ENCODE measurements at places on chromosomes 5 and 9.

- no peak for DNase-seq
These were observed 620.1 kb downstream of the TLE1 start for GRCh38 chr9:81069038-81069795.

DNA sequence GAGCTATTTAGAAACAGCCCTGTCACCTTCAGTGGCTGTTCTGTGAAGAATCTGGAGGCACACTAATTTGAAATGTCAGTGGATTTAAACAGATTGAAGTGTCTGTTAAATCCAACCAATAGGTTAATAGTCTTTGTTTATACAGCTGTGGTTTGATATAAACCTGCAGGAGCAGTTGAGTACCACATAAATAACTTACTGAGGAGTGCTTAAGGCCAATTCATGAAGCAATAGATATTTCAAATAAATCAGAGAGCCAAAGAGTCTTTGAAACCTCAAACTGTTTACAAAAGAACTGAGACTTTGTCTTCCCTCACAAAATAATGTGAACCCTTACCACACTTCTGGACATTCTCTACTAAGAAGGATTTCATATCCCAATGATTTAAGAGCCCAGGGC lies 111.9 kb downstream of the FEM1C start:
- no peak for DNase-seq

GRCh38 chr5:44257653-44258365 lies 131.4 kb downstream of the FGF10 start:
- no peak for DNase-seq

GRCh38 chr5:66134407-66134861 lies 9.7 kb upstream of the SREK1 start:
- no peak for DNase-seq

DNA sequence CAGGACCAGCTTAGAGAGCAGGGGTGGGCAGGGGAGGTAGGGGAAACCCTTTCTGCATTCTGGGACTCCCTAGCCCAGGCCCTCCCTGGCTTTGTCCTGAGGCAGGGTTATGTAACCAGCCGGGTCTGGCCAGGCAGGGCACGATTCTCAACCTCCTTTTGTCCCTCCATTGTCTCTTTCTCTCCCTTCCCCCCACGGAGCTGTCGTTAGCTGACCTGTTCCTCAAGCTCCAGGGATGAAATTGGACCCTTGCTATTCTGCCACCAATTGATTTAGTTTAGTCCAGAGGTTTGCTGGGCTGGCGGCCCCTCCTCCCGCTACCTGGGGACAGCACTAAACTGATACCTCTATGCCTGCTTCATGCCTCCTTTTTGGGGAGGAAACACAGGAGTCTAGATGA lies 9.4 kb upstream of the NDST1 start:
- no peak for DNase-seq

- DNase-seq = peak; percentile 55
These were observed 21.3 kb downstream of the CCDC69 start for GRCh38 chr5:151202381-151203139.

DNA sequence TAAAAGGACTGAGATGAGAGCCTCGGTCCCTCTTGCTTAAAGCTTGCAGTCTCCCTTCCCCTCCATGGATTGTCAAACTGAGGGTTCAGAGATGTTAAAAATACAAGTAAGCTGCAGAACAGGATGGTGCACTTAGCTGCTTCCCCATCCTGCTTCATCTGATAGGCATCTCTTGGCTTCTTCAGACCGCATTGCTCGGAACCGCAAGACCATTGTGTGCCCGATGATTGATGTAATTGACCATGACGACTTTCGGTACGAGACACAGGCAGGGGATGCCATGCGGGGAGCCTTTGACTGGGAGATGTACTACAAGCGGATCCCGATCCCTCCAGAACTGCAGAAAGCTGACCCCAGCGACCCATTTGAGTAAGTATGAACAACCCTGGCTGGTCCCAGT lies 65.5 kb upstream of the SAP30L start:
- no peak for DNase-seq

DNA sequence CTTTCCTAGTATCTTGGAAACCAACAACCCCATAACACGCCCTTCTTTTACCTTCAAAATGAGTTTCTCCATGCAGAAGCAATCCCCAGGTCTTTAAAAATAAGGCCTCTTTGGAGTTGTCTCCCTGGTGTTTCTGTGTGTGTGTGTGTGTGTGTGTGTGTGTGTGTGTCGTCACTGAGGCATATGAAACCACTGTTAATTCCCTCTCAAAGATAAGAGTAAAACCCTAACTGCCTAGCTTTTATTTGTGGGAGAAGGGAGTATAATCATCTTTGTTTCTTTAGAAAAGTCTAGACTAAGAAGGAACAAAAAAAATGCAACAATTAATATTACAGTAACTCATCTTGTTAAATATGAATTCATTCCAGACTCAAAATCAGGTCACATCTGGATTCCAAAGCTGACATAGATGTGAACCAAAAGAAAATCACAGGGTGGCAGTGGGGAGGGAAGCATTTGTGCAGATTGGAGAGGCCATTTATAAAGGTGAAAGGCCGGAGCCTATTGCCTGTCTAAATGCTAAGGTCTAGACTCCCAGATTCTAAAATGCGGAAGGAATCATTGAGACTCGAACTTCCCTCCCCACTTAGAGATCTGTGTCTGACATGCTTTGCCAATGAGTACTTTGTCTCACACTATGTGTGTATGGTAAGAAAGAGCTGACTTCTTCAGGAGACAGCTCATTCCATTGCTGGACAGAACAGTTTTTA lies 91.4 kb downstream of the ZNF366 start:
- DNase-seq = no peak

DNA sequence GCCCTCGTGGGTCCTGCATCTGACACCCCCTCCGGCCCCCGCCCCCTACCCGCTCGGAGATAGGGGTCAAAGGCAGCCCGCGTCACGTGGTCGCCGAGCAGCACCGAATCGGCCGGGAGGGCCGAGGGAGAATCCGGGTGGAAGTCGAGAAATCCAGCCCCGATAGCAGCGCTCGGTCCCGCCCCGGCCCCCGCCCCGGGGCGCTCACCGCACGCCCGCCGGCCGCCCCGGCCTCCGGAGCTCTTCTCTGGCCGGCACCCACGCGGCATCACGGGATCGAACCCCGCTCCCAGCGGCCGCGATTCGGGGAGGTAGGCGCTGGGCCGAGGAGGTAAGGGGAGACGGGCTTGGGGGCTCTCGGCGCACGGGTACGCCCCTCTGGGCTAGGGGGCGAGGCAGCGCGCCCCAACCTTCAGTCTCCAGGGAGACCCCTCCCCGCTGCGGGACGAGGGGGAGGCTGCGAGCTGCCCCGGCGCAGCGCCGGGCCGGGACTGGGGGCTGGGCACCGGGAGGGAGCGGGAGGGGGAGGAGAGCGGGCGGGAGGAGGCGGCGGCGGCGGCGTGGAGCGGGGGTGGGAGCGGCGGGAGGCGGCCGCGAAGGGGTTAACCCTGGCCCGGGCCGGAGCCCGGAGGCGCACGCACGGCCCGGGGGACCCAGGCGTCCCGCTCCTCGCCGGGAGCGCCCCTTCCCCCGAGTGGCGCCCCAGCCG lies 22.1 kb upstream of the NDST1 start:
- peak; percentile 66 for DNase-seq

DNA sequence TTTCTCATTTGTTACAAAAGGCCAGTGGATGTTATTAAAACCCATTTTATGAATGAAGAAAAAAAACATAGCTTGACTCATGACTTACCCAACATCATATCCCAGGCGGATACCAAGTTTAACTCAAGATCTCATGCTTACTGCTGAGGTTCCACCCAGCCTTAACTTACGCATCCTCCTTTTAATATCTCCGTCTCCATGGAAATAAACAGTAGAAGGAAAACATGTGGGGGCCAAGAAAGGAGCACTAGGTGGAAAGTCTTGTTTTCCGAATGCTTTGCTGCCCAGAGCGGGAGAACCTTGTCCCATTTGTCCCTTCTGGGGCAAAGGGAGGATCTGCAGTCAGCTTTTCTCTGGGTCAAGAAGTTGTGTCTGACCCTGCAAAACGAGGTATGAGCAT lies 44.1 kb downstream of the ANGPTL2 start:
- no peak for DNase-seq

DNA sequence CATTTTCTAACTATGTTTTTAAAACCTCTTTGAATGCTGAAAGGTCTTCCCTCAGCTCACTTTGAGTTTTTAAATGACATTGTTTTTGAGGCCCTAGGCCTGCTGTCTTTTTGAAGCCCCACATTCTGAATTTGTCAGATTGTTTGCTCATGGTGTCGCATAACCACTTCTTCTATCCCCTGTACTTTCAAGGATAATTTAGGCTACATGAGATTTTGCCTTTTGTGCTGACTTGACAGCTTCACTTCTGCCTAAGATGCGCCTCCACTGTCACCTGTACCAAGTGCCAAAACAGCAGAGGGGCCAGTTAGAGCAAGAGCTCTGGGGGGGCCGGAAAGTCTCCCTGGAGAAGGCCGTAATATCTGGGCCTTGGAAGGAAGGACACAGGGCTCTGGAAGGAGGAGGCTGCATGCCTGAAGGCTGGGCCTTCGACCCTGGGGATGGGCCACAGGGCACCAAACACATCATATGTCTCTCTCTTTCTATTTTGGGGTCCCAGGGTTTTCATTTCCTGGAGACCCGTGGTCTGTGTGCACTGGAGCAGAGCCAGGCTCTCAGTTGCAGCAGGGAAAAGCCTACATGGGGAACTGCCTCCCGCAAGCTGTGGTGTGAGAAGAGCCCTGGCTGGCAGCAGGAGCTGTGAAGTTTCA lies 49.1 kb downstream of the NDST1 start:
- DNase-seq = no peak

DNA sequence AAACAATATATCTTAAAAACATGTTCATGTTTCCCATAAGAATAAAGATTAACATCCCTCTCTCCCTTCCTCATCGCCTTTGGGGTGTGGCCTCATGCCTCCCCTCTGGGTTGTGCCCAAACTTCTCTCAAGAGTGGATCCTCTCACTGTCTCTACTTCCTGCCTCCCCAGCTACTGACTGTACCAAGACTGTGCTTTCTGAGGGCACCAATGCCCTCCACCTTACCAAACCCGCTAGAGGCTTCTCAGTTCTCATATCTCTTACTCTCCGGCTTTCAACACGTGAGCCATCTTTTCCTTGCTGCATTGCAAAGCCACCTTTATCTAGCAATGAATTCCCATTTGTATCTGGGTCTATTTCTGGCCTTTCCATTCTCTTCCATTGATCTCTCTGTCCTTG lies 34.4 kb upstream of the KCNIP1 start:
- DNase-seq = no peak
